ENCODE measurements at places on chromosomes 3 and 15. TPM values are rescaled to one million over a fixed set of nuclear protein-coding genes. Genes with fewer than 3 reads are reported as not detected.

The GOLGA8S gene
- total RNA-seq, result 0.30 TPM

The IL16 gene
- 3.7 TPM for total RNA-seq

The LYZL4 gene
- total RNA-seq, result not detected

- DNase-seq, result no peak
Observed at GRCh38 chr3:9622438-9622837, 26.9 kb upstream of the MTMR14 start.

GRCh38 chr3:8768364-8769087 is 887 bp downstream of the OXTR start:
- DNase-seq, result no peak

GRCh38 chr3:51099794-51100535 is 285.1 kb upstream of the MANF start:
- no peak for DNase-seq

DNA sequence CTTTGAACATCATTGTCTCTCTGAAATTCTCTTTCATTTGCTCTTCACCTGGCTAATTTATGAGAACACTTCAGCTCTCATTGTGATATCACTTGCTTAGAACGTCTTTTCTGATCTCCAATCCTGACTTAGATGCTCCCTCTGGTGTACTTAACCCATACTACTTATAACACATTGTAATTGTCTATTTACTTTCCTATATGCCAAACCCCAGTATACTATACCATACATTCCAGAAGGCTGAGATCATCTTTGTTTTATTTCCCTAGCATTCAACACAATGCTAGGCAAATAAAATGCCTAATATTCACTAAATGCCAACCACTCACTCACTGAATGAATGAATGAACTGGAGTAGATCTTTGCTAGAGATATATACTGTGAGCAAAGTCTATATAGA is 27.0 kb upstream of the PEX5L start:
- no peak for DNase-seq

DNA sequence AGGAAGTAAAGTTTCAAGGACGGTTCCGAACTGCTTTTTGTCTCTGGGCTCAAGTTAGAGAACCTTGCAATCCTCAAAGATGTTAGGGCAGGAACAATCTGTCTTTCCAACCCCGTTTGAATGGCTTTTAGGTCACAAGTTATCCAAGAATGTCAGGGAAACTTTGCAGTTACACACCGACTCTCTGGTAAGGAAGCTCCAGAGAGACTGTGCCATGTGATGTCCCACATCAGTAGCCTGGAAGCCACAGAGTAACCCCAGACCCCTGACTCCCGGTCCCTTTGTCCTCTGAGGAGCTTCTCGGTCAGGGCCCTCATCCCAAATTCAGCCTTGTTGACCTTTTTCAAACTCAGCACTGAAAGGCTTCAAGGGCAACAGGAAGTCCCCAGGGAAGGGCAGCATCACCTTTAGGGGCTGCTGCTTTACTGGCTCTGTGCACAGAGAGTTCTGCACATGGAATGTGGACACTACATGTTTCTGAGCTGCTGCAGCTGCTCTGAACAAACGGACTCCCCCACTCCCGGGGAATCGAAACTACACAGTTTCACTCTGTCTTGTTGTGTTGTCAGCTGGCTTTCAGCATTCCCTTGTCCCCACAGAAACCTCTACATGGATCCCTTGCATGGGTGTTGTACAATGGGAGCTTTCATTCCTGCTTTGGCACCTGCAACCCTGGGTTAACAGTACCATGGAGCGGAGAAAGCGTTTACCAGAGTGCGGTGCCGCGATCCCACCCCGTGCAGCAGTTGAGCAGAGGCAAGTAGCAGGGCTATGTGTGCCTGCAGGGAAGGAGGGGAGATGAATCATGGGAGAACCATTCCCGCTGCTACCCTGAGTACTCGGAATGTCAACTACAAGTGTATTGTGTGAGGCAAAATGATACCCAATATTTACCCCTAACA is 408.2 kb upstream of the THBS1 start:
- no peak for DNase-seq

- no peak for DNase-seq
Observed at GRCh38 chr15:57927091-57927631, 138.3 kb downstream of the ALDH1A2 start.

GRCh38 chr3:143831994-143832393 is 16.3 kb downstream of the SLC9A9 start:
- DNase-seq, result no peak

DNA sequence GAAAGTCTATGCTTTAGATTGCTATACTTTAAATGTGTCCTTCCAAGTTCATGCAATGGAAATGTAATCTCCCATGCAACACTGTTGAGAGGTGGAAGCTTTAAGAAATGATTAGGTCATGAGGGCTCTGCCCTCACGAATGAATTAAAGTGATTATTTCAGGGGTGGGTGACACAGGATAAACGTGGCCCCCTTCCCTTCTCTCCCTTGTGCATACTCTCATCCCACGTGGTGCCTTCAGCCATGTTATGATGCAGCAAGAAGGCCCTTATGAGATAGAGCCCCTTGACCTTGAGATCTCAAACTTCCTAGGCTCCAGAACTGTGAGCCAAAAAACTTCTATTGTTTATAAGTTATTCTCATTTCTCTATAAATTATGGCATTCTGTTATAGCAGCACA is 183.3 kb downstream of the TNIK start:
- no peak for DNase-seq

- no peak for DNase-seq
Observed at GRCh38 chr3:23129117-23129516, 74.0 kb upstream of the UBE2E2 start.

DNA sequence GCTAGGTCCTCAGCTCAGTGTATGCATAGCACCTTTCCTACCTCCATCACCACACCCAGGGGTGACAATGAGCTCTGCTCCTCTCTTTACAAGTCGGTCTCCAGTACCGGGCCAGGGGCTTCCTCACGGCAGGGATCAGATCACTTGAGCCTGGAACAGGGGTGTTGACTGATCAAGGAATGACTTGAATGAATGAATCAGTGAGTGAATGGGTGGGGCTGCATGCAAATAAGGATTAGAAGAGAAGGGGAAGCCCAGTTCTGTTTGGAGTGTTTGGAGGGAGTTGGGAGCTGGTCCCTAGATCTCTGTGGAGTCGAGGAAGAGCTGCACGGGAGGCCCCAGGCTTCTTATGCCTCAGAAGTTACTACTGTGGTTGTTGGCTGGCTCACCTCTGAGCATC is 87.0 kb downstream of the TMEM266 start:
- DNase-seq, result no peak

All from Right ventricle myocardium inferior (tissue), 1 donor.